ENCODE measurements at places on chromosomes 5 and 9. TPM values are rescaled to one million over a fixed set of nuclear protein-coding genes. Genes with fewer than 3 reads are reported as not detected.

PCAT7 gene
- total RNA-seq: 8.6 TPM

GARNL3 gene
- 10.5 TPM for total RNA-seq

CDX1 gene
- not detected for total RNA-seq

CCDC180 gene
- total RNA-seq: 10.1 TPM

LCP2 gene
- total RNA-seq: not detected

SYK gene
- 1.4 TPM for total RNA-seq

DBH gene
- 0.59 TPM for total RNA-seq

CAMK4 gene
- 9.4 TPM for total RNA-seq

FGF1 gene
- not detected for total RNA-seq

SEC24A gene
- total RNA-seq: 21.6 TPM

SLC6A19 gene
- not detected for total RNA-seq

MEIKIN gene
- not detected for total RNA-seq

NTRK2 gene
- total RNA-seq: 20.1 TPM

FAM153A gene
- total RNA-seq: not detected

ADAMTS2 gene
- 1.7 TPM for total RNA-seq

Data from neural crest cell (in vitro differentiated cells).